ENCODE measurements at places on chromosomes 2 and 18. TPM values are rescaled to one million over a fixed set of nuclear protein-coding genes. Genes with fewer than 3 reads are reported as not detected.

MC4R gene
- total RNA-seq = 14.8 TPM

SLC40A1 gene
- 51.0 TPM for total RNA-seq

DNMT3A gene
- 90.4 TPM for total RNA-seq

FER1L5 gene
- 0.69 TPM for total RNA-seq

XDH gene
- 0.23 TPM for total RNA-seq

TLX2 gene
- not detected for total RNA-seq

NOSTRIN gene
- total RNA-seq = 6.0 TPM
